Stimulated activated CD8-positive, alpha-beta memory T cell treated with anti-CD3 and anti-CD28 coated beads, Interleukin-4, amount 100 ng/mL, for 24 hours (primary cell): ENCODE measurements at places on chromosomes 13 and 19.

- DNase-seq = no peak
These were observed 7.3 kb upstream of the INSR start for GRCh38 chr19:7301525-7301924.

- no peak for DNase-seq
These were observed 21.5 kb upstream of the SGCG start for GRCh38 chr13:23159205-23159759.

- DNase-seq = no peak
These were observed 463.8 kb upstream of the ARGLU1 start for GRCh38 chr13:107031716-107032115.

DNA sequence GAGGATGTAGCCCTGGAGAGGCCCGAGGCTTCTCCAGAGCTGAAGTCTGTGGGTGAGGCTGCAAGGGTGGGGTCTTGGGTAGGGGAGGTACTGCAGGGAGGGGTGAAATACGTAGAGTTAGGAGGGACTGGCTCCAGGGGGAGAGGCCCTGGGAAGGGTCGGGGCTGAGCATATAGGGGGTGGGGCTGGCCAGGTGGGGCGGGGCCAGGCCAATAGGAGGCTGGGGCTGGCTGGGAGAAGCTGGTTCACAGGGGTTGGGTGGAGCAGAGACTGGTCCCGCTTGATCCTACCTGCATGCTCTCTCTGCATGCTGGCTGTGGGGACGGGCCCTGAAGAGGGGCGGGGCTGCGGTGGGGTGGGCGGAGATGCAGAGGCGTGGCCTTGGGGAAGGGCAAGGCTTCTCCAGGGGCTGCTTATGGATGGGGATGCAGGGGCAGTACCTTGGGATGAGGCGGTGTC is 51.9 kb downstream of the CELF5 start:
- DNase-seq = peak; percentile 8

GRCh38 chr13:97366172-97366688 is 67.7 kb upstream of the RAP2A start:
- no peak for DNase-seq

DNA sequence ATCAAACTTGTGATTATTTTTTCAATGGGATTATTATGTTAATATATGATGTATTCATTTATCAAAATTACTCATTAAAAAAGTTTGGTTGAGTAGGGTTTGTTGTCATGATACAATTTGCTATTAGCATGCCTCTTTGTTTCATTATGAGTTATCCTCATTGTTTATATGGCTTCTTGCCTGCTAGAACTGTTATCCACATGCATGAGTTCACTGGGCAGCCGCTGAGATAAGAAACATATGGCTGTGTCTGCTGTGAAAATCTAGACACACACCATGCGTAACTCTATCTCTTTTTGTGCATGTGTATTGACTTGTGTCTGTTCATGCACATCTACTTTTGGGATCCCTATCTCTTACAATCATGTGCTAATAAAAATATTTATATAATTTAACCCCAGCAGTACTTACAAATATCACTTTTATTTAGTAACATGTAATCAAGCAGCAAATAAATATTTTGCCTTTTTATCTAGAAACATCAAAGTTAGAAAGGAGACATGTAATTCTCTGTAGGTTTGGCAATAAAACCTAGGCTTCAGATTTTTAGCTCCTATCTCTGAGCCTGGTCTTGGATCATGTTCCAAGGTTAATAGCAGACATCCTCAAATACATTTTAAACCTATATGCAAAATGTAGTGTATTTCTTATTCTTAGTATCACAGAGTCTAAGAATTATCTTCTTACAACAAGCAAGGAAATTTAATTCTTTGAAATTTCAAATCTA is 11.2 kb upstream of the KLF12 start:
- DNase-seq = no peak

DNA sequence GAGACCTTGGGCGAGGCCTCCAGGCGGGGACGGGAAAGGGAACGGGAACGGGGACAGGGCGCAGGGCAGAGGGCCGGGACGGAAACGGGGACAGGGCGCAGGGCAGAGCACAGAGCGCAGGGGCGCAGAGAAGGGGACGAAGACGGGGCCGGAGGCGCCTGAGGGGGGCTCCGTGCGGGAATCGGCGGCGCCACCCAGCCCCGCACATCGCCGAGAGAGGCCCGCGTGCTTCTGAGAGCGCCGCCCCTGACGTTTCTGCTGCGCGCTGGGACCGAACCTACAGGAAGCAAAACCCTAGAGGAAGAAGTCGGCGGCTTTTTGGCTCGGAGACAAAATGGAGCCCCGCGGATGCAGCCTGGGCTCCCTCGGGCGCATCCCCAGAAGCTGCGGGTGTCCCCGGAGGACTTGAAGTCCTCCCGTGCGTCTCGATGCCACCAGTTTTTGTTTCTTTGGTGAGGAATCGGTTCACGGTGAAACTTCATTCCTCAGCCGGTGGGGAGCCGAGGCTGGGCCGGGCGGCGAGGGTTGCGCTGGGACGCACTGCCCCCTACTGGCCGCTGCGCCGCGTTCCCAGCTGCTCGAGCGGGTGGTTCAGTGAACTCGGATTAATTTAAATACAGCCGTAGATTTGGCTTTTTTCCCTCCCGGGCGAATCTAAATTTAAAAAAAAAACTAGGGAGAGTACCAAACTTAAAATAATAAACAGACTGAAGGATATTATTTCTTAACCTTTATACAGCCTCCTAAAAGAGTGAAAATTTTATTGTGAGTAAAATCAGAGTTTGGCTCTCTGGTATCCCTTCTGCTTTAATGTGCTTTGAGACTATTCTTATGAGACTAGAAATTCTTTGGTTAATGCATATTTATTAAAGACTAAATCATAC is 350.0 kb upstream of the ARGLU1 start:
- peak; percentile 30 for DNase-seq

DNA sequence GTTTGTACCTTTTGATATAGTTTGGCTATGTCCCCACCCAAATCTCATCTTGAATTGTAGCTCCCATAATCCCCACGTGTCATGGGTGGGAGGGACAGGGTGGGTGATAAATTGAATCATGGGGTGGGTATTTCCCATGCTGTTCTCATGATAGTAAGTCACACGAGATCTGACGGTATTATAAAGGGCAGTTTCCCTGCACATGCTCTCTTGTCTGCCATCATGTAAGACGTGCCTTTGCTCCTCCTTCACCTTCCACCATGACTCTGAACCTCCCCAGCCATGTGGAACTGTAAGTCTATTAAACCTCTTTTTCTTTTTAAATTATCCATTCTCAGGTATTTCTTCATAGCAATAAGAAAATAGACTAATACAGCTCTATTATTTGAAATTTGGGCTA is 330.7 kb upstream of the ATXN8OS start:
- DNase-seq = no peak

DNA sequence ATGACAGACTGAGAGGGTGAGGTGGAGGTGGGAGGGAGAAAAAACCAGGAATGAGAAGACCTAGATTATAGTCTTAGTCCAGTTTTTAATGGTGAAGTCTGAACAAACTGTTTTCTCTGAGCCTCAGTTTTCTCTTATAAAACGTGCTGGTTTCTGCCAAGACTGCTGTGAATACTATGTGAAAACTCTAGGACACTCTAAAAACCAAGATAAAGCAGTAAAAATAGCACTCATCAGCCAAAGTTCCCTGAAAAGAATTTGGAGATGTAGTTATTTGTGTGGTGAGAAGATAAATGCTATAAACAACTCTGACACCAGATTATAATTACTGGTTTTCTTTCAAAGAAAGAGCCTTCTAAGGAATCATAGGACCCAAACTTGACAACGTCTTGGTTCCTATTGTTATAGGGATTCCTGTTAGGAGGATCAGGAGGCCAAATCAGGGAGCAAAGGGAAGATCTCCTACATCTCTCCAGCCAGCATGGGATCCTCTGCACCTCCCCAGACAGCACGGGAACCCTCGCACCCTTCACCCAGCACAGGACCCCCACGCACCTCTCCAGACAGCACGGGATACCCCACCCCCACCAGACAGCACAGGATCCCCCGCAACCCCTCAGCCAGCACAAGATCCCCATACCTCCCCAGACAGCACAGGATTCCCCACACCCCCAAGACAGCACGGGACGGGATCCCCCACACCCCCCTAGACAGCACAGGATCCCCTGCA is 130.2 kb downstream of the MIPEP start:
- no peak for DNase-seq

DNA sequence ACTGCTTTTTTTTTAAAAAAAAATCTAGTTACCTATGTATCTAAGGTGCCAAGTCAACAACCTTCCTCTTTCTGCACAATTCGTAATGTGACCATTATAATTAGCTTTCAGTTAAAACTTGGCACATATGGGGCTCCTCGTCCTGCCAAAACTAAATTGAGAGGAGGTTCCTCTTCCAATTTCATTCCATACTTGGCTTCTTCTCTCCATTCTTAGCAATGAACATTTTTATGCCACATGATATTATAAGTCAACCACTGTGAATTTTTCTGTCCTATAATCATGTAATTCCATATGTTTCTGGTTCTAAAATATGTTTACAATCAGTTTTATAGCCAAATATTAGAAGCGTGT is 177.0 kb downstream of the DCLK1 start:
- no peak for DNase-seq

- no peak for DNase-seq
These were observed 26.3 kb downstream of the SIPA1L3 start for GRCh38 chr19:37932985-37933936.

DNA sequence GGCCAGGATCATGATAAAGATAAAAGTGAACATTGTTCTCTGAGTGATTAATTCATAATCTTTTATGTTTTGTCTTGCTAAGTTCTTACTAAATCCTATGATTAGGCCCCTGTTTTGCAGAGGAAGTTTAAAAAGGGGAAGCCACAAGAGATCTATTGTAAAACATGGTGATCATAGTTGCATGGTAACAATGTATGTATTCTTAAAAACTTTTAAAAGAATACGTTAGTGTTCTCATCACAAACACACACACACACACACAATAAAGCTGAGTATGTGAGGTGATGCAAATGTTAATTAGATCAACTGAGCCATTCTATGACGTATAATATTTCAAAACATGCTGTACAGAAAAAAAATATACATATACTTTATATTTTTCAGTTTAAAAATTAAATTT is 51.2 kb downstream of the MBD3L2B start:
- no peak for DNase-seq

DNA sequence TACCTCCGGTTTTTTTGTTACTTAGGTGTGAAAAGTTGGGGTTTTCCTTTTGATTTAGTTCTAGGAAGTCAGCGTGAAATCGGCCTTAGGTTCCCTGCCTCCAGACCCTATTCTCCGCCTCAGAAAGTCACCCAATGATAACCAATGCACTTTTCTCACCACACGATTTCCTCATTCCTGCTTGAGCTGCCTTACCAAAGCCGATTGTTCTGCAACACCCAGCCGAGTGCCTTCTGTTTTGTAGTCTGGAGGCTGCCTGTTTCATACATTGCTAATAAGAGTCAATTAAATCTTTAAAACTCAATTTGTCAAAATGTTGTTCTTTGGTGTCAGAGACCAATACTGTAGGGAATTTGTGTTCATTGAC is 39.7 kb downstream of the GJA3 start:
- no peak for DNase-seq

GRCh38 chr19:40610396-40611064 is 9.4 kb downstream of the LTBP4 start:
- DNase-seq = peak; percentile 34

DNA sequence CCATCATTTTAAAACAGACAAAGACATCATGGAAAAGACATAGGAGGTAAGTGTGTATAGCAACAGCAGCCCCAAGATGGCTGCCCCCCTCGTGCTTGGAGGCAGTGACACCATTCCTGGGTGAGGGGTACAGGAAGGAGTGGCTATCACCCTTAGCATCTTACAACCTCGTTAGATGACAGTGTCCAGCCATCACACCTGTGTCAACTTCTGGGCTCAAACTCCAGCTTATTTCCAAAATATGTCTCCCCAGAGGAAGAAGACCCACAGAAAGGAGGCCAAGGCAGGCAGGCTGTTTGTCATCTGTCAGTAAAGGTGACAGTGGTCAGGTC is 27.5 kb downstream of the EPS15L1 start:
- no peak for DNase-seq

- no peak for DNase-seq
These were observed 30.5 kb upstream of the TUBGCP3 start for GRCh38 chr13:112618501-112618900.

- DNase-seq = no peak
These were observed 19.1 kb upstream of the LMTK3 start for GRCh38 chr19:48530770-48531169.

DNA sequence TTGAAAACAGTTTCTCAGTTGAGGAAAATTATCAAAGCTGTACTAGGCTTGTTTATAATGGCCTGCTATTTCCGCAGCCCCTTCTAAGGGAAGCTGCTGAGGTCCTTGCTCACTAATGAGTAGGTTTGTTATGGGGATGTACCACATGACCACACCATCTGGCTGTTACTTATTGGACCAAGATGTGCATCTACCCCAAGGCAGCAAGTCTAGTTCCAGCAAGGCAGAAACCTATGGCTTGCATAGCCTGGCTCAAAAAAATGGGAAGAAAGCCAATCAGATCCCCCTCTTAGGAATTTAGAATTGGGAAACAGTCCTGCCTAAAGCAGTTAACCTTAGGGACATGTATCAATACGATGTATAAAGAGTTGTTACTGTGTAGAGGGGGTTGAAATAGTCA is 186.5 kb upstream of the SPRY2 start:
- DNase-seq = no peak
